ENCODE measurements at places on chromosomes 16 and 17.

- DNase-seq = no peak
Measured at GRCh38 chr17:71948703-71949422, 172.0 kb upstream of the SOX9 start.

- DNase-seq = peak; percentile 17
Measured at GRCh38 chr17:63275318-63275970, 170.7 kb downstream of the CYB561 start.

DNA sequence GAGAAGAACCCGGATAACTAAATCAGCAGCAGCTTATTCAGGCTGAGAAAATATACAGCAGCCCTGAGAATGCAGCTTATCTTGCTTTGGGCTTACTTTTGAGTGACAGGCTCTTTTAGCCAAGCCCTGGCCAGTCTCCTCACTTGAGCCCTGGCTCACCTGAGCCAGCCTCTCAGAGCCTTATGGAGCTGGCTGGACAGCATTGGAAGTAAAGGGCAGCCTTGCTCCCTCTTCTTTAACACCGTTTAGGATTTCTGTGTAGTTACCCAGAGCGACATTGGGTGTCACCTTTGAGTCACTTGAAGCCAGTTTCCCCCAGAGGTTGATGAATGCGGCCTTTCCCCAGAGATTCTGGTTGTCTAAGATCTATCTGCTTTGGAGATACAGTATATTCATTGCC, 7.7 kb upstream of the NPIPB2 start:
- DNase-seq = peak; percentile 27

DNA sequence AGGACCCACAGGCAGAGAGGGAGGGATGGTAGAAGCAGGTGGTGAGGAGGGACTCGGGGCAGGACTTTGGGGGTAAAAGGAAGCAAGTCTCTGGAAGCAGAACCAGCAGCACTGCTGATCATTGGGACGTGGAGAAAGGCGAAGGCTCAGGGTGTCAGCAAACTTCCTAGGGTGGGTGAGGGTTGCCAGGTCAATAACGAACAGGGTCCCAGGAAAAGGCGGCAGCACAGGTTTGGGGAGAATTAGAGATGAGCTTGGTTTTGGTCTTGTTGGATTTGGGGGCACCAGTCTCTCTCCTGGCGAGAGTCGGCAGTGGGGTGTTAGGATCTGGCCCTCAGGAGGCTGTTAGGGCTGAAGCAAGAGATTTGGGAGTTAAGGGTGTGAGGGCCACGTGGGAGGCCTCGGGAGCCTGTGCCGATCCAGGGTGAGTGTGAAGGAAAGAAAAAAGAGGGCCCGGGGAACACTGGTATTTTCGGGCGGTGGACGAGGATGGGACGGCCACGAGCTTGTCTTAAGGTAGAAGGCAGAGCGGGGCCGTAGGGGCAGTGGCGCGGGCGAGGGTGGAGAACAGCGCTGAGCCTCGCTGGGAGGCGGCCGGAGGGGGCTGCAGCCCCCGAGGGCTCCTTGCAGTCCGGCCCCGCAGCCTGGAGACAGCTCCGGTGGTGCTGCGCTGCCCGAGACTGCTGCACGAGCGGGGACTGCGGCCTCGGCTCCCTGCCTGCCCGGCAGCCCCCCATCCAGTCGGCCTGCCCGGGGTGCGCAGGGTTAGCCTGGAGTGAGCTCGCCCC, 765 bp upstream of the ADORA2B start:
- no peak for DNase-seq

- no peak for DNase-seq
Measured at GRCh38 chr16:56736476-56736875, 6.5 kb downstream of the NUP93 start.

Measured in CD4-positive, alpha-beta T cell treated with Interleukin-1 beta for 1 hour (primary cell).